HFF-Myc (cell line): ENCODE measurements at places on chromosomes 6 and 20.

DNA sequence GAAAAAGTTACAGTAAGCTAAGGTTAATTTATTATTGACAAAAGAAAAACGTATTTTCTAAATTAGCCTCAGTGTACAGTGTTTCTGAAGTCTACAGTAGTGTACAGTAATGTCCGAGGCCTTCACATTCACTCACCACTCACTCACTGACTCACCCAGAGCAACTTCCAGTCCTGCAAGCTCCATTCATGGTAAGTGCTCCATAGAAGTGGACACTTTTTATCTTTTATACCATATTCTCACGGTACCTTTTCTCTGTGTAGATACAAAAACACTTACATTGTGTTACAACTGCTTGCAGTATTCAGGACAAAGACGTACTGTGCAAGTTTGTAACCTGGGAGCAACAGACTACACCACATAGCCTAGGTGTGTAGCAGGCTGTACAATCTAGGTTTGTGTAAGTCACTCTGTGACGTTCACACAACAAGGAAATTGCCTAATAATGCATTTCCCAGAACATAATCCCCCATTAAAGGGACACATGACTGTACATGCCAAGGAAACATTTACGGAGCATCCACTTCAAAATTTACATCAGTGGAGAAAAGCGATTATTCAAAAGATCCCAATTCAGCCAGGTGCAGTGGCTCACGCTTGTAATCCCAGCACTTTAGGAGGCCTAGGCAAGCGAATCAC lies 133.4 kb downstream of the BANF2 start:
- DNase-seq, result no peak

GRCh38 chr6:134097114-134097707 lies 44.8 kb upstream of the SLC2A12 start:
- DNase-seq, result peak; percentile 33

DNA sequence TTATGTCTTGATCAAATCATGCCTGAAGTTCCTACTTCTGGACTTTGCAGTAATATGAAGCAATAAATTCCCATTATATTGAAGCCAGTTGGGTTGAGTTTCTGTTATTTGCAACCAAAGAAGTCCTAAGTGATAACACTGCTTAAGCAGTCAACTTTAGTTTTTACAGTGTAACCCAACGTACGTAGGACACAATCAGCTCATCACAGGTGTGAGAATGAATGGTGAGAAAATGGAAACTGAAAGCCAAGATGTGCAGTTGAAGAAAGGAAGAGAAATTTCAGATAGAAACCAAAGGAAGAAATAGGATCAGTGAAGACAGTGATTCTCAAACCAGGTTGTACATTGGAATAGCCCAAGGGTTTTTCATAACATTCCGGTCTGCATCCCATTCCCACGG lies 211.4 kb upstream of the ZFP64 start:
- no peak for DNase-seq

- no peak for DNase-seq
Measured at GRCh38 chr6:136037876-136038460, 186.5 kb downstream of the PDE7B start.

GRCh38 chr6:113630738-113631535 lies 226.2 kb upstream of the MARCKS start:
- no peak for DNase-seq

GRCh38 chr20:25033265-25033923 lies 24.5 kb downstream of the ACSS1 start:
- no peak for DNase-seq

- DNase-seq, result no peak
Measured at GRCh38 chr6:88492824-88493223, 326.7 kb upstream of the CNR1 start.

DNA sequence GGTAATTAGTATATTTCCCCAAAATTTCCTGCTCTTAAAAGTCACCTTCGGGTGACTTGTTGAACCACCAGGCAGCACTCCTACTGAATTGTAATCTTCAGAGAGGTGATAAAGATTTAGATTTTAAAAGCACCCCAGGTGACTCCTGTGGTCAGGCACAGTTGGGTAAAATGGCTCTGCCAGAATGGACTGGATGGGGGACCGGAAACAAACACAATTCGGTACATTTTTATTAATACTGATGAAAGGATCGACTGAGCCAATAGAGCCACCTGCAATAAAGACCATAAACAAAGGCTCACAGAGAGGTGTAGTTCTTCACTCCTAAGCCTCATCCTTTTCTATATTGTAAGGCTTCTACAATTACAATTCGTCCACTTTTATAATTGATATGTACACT lies 19.6 kb upstream of the FAM83C start:
- DNase-seq, result no peak

DNA sequence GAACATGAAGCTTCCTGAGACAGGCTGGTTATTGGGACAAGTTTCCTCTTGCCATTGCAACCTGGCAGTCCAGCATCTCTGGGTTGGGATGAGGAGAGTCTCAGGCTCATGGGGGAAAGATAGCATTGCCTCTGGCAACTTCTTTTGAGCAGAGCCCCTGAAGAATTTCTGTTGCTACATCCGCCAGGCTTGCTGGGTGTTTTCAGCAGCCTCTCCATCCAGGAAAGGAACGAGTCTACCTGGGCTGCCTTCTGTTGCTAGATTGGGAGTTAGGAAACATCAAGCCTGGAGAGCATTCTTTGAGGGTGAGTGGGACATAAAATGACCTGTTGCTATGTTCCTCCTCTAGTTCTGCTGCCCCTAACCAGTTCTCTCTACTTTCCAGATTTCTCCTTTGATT lies 313.5 kb downstream of the RFPL4B start:
- DNase-seq, result no peak

DNA sequence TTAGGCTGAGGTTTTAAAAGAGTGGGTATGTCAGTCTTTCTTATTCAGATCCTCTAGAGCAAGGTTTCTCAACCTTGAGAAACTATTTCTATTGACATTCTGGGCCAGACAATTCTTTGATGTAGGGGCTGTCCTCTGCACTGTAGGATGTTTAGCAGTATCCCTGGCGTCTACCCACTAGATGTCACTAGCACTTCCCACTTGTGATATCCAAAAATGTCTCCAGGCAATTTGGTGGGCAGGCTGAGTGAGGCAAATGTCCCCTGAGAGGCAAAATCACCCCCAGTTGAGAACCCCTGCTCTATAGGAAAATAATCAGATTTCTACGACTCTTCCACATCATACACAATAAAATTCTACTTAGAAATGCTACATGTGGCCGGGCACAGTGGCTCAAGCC lies 7.7 kb upstream of the ZKSCAN8 start:
- DNase-seq, result no peak

DNA sequence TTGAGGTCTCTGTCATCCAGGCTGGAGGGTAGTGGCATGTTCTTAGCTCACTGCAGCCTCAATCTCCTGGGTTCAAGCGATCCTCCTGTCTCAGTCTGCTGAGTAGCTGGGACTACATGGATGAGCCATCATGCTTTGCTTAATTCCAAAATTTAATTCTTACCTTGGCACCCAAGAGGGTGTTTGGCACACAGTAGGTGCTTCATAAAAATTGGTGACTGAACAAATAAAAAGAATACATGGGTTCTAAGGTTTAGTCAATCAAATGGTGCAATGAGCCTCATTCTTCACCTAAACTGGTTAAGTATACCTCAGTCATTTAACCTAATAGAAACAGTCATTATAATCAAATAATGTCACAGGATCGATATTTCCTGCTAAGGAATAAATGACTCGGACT lies 170.4 kb downstream of the GMPR start:
- DNase-seq, result no peak

DNA sequence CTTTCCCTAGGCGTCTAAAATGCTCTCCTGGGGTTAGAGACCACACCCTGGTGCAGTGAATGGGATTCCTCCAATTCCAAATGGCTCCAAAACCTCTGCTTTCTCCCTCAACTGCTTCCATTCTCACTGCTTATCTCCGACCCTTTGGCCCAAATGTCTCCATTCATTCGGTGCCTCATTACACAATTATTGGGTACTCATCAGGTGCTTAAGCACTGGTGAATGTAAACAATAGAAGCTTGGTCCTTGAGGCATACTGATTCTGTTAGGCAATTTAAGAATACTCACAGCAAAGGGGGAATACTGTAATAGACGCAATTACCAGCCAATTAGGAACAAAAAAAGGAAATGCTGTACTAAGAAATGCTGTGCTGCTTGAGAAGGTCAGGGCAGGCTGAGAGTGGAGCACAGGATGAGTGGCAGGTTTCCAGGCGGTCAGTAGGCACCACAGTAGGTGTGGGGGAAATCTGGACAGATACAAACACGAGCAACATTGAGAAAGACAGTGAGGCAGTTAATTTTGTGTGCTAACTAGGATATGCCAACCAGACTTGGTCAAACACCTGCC lies 23.0 kb downstream of the GMDS start:
- no peak for DNase-seq
